ENCODE measurements at places on chromosomes 6 and 20.

GRCh38 chr20:25418776-25419175, 11.3 kb downstream of the GINS1 start:
- no peak for DNase-seq

- DNase-seq = no peak
Observed at GRCh38 chr6:26514984-26515383, 14.9 kb downstream of the BTN1A1 start.

DNA sequence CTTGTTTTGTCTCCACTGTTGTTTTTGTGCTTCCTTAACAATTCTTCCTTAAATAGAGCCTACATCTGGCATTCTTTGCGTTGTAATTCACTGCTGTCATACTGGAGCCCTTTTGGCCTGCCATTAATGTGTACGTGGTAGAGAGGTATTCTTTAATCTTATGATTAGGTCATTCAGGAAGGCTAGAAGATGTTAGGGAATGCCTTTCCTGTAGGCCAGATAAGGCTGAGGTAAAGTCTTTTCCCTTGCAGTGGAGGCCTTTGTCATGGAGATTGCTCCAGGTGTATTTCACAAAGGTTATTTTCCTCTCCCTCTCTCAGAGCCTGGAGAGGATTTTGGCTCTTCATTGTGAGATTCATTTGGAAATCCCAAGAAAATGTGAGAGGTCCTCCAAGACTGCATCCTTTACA, 146.9 kb downstream of the FUT9 start:
- DNase-seq = no peak

DNA sequence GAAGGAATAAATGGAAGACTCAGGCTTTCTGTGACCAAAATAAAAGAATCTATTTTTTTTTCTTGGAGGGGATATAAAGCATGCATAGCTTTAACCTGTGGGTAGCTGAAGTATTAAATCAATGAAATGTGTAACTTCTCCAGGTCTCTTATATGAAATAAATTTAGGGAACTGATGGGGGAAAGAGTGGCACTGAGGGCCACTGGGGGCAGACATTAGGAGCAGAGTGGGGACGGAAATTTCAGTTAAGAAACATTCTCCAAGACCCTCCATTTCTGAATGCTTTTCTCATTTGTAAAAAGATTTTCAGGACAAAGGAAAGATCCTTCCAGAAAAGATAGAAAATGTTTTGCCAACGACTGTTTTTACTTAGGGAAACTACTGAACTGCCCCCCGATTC, 131.0 kb downstream of the GPX5 start:
- no peak for DNase-seq

GRCh38 chr6:44054721-44055559, 72.3 kb downstream of the MRPL14 start:
- DNase-seq = no peak

DNA sequence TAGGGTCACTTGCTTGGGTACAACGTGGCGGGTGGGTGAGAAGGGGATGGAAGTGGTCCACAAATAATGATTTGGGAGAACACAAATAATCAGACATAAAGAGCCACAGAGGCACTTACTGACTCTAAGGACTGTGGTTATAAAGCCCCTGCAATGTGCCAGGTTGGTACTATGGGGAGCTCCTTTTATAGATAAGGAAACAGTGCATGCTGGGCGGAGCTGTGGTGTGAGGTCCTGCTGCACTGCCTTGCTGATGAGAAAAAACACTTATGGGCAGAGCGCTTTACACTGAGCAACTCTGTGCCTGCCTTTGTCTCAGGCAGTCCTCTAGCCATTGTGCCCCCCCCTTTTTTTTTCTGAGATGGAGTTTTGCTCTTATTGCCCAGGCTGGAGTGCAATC, 29.1 kb upstream of the SCRT2 start:
- DNase-seq = no peak

DNA sequence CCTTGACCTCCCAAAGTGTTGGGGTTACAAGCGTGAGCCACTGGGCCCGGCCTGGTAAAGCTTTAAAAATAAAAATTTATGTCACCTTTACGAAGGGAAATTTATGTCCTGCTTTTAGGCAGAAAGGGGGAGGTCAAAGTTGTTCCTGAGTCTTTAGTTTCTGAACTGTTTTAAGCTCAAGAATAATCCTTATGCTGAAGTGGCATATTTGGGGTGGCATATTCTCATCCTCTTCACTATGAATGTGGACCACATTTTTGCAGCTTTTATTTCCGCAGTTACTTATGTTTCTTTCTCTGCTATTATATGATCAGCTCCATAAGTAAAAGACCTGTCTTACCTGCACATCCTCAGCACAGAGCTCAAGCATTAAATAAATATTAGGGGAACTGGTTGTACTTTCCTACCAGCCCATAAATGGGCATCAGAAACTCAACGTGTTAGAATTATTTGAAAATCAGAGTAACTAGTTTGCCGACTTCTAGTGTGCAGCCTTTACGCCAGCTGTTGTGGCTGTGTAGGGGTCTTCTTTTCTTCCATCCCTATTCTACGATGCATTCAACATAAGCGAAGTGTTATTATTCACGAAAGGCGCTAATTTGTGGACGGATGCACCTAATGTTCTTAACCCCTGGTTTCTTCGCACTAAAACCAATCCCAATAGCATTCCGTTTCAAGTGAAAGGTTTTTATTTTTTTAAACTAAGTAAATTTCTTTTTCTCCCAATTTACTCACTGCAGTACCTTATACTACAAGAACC, 867 bp upstream of the AKAP7 start:
- DNase-seq = no peak

DNA sequence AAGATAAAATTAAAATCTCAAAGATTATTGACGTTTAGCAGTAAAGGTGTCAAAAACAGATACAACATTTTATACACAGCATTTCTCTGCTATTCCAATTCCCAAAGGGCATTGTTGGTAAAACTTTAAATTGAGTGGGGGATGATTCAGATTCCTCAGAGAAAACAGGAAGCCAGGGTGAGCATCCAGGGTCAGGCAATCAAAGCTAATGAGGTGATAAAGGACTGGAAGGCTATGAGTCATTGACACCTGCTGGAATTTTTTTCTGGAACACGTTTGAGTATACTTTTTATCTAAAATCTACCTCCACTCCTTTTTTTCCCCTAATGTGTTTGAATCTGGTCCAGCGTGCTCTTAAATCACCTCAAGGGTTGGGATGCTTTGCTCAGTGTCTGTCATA, 52.2 kb downstream of the FKBP1C start:
- DNase-seq = no peak

- no peak for DNase-seq
Observed at GRCh38 chr6:116012951-116013350, 47.7 kb downstream of the FRK start.

GRCh38 chr6:14642842-14643241, 525.3 kb downstream of the CD83 start:
- no peak for DNase-seq

DNA sequence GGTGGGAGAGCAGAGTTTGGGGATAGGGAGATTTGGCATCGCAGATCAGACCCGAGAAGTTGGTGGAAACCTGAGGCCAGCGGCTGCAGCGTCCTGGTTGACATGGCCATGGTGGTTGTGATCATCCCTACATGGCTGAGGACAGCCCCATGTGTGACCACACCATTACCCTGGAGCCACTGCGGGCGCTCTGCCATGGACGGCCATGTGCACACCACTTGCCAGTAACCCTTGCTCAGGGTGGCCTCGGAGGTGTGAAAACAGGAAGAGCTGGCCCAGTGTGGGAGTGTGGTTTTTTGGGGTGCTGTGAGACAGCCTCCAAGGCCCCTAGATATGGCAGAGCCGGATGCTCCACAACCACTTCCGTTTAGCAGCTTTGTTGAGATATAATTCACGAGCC, 64.4 kb downstream of the TMEM242 start:
- DNase-seq = no peak

DNA sequence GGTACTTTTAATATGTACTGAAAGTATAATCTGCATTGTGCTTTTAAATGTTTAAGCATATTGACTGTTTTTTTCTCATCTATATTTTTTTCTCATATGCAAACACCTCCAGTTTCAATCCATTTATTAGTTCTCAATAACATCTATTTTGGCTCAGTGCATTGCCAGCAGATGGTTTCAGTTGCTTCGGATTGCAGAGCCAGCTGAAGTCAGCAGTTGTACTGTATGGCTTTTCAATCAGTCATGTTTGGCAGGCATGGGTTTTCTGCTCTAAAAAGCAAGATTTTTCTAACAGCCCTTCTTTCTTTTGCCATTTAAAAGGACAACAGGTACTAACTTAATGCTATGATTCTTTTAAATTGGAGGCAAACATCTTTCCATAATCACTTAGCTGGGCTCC, 121.2 kb downstream of the CD109 start:
- DNase-seq = no peak

DNA sequence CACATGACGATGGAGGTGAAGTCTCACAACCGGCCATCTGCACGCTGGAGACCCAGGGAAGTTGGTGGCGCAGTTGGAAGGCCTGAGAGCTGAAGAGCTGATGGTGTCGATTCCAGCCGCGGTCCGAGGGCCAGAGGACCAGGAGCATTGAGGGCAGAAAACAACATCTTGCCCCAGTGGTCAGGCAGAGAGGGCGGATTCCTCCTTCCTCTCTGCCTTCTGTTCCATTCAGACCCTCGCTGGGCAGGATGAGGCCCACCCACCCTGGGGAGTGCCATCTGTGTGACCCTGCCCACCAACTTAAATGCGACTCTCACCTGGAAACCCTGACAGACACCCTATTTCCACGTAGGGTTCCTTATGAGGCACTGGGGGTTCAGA, 120.7 kb upstream of the PMEPA1 start:
- DNase-seq = no peak

DNA sequence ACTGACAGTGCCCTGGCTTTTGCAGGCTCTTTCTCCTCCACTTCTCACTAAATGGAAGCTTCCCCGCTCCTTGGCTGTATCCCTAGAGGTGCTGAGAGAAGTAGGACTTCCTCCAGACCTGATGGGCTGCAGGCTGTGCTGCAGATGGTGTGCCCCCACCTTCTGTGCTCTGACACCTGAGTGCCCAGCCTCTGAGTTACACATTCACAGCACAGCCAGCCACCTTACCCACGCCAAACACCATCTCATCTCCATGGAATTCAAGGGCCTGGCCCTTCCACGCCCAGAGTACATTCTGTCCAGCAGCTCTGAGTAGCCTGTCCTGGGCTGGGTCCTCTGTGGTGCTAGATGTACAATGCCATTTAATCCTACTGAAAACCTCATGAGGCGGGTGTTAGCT, 5.3 kb downstream of the SFTA2 start:
- no peak for DNase-seq

DNA sequence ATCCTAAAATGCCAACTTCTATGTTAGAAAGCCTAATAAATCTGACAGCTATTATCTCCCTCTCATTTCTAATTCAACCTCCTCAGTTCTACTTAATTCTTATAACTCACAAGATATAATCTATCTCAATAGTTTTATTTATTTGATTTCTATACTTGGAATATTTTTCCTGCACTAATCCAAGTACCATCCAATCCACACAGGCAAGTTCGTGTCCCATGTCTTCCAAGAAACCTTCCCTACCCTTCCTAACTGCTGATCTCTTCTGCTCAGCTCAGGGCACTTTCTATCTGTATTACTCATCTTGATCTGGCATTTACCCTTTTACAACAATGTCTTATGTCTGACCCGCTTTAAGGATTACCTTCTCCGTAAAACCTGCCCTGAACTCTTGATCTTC, 18.2 kb downstream of the NCOA5 start:
- DNase-seq = no peak

- no peak for DNase-seq
Observed at GRCh38 chr20:33180169-33180568, 12.2 kb downstream of the BPIFA2 start.

- DNase-seq = no peak
Observed at GRCh38 chr20:63895952-63896263, 982 bp downstream of the DNAJC5 start.

DNA sequence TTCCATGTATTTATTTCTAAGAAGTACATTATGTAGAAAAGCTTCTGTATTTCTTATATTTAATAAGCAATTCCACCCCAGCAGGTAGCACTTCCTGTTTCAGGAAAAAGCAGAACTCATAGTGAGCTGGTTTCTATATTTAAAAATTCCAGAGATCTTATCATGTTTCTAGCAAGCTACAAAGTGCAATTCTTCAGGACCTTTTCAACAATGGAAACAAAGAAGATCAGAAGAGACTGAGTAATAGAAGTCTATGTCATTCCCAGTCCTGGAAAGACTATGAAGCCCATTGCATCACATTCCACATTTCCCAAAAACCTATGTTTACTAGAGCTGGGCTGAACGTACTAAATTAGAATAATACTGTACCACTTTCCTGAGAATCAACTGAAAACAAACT, 302.6 kb upstream of the NRSN1 start:
- no peak for DNase-seq

DNA sequence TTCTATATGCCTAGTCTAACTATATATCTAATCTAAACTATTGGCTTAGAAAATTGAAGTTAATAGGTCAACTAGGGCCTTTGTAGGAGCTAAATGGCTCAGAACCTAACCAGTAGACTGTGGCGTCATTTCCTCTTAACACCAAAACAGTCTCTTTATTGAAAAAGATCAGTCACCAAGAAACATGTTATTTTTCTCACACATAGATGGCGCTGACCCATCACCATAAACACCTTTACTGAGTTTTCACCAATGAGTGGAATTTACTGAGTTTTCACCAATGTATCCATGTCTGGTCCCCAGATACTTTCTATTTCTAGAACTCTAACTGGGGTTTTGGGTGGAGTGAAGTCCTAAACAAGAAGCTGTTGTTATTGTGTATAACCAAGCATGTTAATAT, 636.0 kb downstream of the BCKDHB start:
- DNase-seq = peak; percentile 10

GRCh38 chr20:34312024-34312460, 8.9 kb upstream of the AHCY start:
- no peak for DNase-seq

- no peak for DNase-seq
Observed at GRCh38 chr6:110049696-110050439, 71.8 kb downstream of the GPR6 start.

DNA sequence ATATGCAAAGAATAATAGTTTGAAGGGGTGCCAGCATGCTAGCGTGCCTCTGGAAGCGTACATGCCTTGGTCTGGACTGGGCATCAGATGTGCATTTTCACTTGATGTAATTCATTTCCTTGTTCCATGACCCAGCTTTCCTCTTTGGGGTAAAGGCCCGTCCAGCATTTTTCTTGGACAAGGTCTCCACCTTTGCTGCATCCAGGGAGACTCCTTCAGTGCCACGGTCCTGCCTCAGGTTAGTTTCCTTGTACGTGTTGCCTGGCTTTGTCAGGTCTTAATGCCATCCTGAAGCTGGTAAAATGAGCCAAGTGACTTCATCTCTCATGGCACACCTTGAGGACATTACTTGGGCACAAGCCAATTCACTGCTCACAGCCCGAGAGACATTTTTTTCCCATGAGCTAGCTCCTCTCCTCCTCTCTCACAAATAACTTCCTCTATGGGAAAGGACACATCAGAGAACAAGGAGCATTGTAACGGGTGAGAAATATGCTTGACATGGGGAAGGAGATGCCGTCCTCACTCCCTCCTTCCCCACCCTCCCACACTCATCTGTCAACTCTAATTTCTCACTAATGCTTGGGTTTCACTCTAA, 23.9 kb downstream of the EDN1 start:
- DNase-seq = no peak

- no peak for DNase-seq
Observed at GRCh38 chr6:152295920-152296319, 341.2 kb downstream of the SYNE1 start.

All from HEK293T (cell line).